Epithelial cell of alveolus of lung (primary cell): ENCODE measurements at places on chromosomes 7 and 10. TPM values are rescaled to one million over a fixed set of nuclear protein-coding genes. Genes with fewer than 3 reads are reported as not detected.

NUTM2B gene
- 0.39 and 1.8 TPM in 2 replicates for total RNA-seq

UTF1 gene
- not detected in 2 replicates for total RNA-seq

SFTPA1 gene
- not detected in 2 replicates for total RNA-seq

CCDC172 gene
- total RNA-seq = not detected in 2 replicates

BEND7 gene
- total RNA-seq = 3.2 and 4.4 TPM in 2 replicates

PRPS1L1 gene
- total RNA-seq = not detected in 2 replicates

INMT gene
- total RNA-seq = 1.7 and 11.2 TPM in 2 replicates

NODAL gene
- total RNA-seq = not detected in 2 replicates

TRIM73 gene
- 0.72 and 1.0 TPM in 2 replicates for total RNA-seq

PNLIPRP3 gene
- total RNA-seq = under 0.01 TPM in 1 of 2 replicates, not detected in the other

ADCK2 gene
- 9.5 and 11.2 TPM in 2 replicates for total RNA-seq

PLAC9 gene
- total RNA-seq = 13.4 and 14.5 TPM in 2 replicates

UCN3 gene
- not detected in 2 replicates for total RNA-seq

DCLRE1A gene
- total RNA-seq = 4.1 and 5.4 TPM in 2 replicates

PTER gene
- total RNA-seq = 7.1 and 13.9 TPM in 2 replicates

HOXA1 gene
- total RNA-seq = 1.4 and 3.9 TPM in 2 replicates

SEMA3A gene
- total RNA-seq = 42.3 and 46.8 TPM in 2 replicates

MINDY3 gene
- 18.0 and 19.0 TPM in 2 replicates for total RNA-seq

IDI2 gene
- total RNA-seq = not detected in 2 replicates

EFCAB10 gene
- total RNA-seq = 0.26 TPM in 1 of 2 replicates, not detected in the other

NEUROG3 gene
- not detected in 2 replicates for total RNA-seq

RARRES2 gene
- 44.9 and 377 TPM in 2 replicates for total RNA-seq

C10orf53 gene
- not detected in 2 replicates for total RNA-seq

ZNF33B gene
- total RNA-seq = 1.7 and 12.9 TPM in 2 replicates

FAM237B gene
- not detected in 2 replicates for total RNA-seq

MALSU1 gene
- 76.0 and 82.0 TPM in 2 replicates for total RNA-seq

CLCN1 gene
- total RNA-seq = 0.13 TPM in 1 of 2 replicates, not detected in the other

GFRA1 gene
- total RNA-seq = 3.9 and 5.2 TPM in 2 replicates

TMEM168 gene
- total RNA-seq = 10.1 and 16.2 TPM in 2 replicates

ACBD5 gene
- total RNA-seq = 8.9 and 10.3 TPM in 2 replicates

FKBP6 gene
- total RNA-seq = not detected in 2 replicates

MUC12 gene
- total RNA-seq = 3.0 TPM in 1 of 2 replicates, not detected in the other

CH25H gene
- total RNA-seq = 0.32 and 4.7 TPM in 2 replicates

JCAD gene
- total RNA-seq = 9.8 and 12.2 TPM in 2 replicates

NUTM2E gene
- total RNA-seq = 0.13 TPM in 1 of 2 replicates, not detected in the other

SAP25 gene
- 1.5 TPM in 1 of 2 replicates, not detected in the other for total RNA-seq

TUBB8 gene
- under 0.01 TPM in 1 of 2 replicates, not detected in the other for total RNA-seq

RP9 gene
- 11.1 and 18.3 TPM in 2 replicates for total RNA-seq

CD36 gene
- total RNA-seq = 1.0 and 10.8 TPM in 2 replicates

VSTM4 gene
- total RNA-seq = 1.4 and 6.6 TPM in 2 replicates
